ENCODE measurements at places on chromosomes 3 and 15. TPM values are rescaled to one million over a fixed set of nuclear protein-coding genes. Genes with fewer than 3 reads are reported as not detected.

ANKUB1 gene
- total RNA-seq, result not detected

ATP10A gene
- 10.8 TPM for total RNA-seq

SNRPN gene
- total RNA-seq, result 97.3 TPM

ATP6V1A gene
- 24.1 TPM for total RNA-seq

PTH1R gene
- total RNA-seq, result 1.4 TPM

GOLGA6L7 gene
- total RNA-seq, result not detected

ACTC1 gene
- total RNA-seq, result 0.21 TPM

ALDH1A2 gene
- 0.36 TPM for total RNA-seq

MED12L gene
- 0.41 TPM for total RNA-seq

CHST2 gene
- 1.3 TPM for total RNA-seq

MCTP2 gene
- total RNA-seq, result not detected

XIRP1 gene
- total RNA-seq, result 0.25 TPM

GOLGA8T gene
- 1.9 TPM for total RNA-seq

CCDC14 gene
- 19.8 TPM for total RNA-seq

SYNM gene
- 36.1 TPM for total RNA-seq

FRMD5 gene
- total RNA-seq, result 2.3 TPM

IMP3 gene
- total RNA-seq, result 117 TPM

IL16 gene
- total RNA-seq, result 0.29 TPM

NPAP1 gene
- total RNA-seq, result not detected

INKA1 gene
- total RNA-seq, result 2.0 TPM

U2SURP gene
- total RNA-seq, result 76.7 TPM

CNTN3 gene
- not detected for total RNA-seq

SERINC4 gene
- total RNA-seq, result 0.15 TPM

Measured in A549 treated with dexamethasone at 1 μM for 4 hours (cell line).